ENCODE measurements at places on chromosomes 2 and 18.

GRCh38 chr2:1601471-1602277, 142.6 kb downstream of the PXDN start:
- no peak for DNase-seq

GRCh38 chr2:96197546-96198255, 10.9 kb downstream of the STARD7 start:
- no peak for DNase-seq

- DNase-seq = no peak
Measured at GRCh38 chr2:159744363-159744762, 32.1 kb downstream of the MARCHF7 start.

DNA sequence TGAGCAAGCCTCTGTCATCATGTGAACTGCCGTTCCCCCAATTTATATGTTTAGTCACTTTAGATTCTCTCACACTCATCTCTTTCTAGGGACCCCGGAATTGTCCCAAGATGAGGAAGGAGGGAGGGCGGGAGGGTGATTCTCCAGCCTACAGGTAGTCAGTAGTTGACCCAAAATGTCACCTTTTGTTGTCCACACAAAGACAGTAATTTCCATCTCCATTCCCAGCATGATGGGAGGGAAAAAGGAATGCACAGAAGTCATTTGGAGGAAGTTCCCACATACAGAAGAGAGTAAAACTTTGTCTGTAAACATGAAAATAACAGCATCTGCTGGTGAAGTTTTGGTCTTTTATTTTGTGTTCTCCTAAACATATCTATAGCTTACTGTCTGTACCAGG, 222.9 kb downstream of the KLHL29 start:
- DNase-seq = no peak

- DNase-seq = no peak
Measured at GRCh38 chr2:60485550-60485949, 67.9 kb downstream of the BCL11A start.

Data from stimulated activated CD4-positive, alpha-beta T cell treated with anti-CD3 and anti-CD28 coated beads, Interleukin-4, amount 100 ng/mL, for 4 hours (primary cell).